ENCODE measurements at places on chromosomes 7 and 10.

GRCh38 chr10:116457488-116457887, 29.8 kb downstream of the PNLIPRP3 start:
- DNase-seq, result peak; percentile 18

GRCh38 chr10:119693262-119693957, 32.4 kb upstream of the INPP5F start:
- DNase-seq, result peak; percentile 36

GRCh38 chr7:7428806-7429205, 106.9 kb downstream of the COL28A1 start:
- no peak for DNase-seq

- DNase-seq, result peak; percentile 79
Observed at GRCh38 chr10:12130237-12130872, 878 bp downstream of the SEC61A2 start.

DNA sequence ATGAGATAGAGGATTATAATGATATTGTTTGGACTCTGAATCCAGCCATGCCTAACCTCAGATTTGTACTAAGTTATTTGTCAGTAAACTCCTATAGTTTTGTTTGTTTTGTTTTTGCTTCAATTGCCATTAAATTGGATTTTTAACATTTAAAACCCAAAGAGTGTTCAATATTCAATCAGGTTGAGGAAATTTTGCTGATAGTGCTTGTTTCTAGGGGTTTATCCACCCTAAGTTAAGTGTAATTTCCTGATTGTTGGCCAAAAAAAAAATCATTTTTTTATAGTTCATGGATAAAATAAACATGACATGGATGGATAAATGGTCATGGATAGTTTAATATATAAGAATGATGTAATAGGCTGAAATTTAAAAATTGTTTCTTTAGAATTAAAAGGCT, 11.4 kb upstream of the BET1 start:
- DNase-seq, result no peak

GRCh38 chr7:98317366-98318040, 36.0 kb downstream of the BRI3 start:
- no peak for DNase-seq

DNA sequence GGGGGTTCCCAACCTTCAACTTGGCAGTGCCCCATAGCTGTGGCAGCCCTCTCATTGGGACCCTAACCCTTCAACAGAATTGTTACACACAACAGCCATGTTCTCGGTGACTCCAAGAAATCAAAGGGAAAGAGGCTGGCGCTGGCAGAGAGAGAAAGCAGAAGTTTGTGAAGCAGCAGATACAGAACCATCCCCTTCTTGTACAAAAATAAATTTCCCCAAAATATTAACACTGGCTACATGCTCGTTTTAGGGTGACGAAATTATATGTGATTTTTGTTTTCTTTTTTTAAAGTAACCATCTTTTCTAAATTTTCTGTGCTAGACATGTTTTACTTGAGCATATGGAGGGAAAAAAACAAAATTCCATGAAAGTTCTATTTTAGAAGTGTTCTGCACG, 45.2 kb upstream of the SAMD8 start:
- no peak for DNase-seq

GRCh38 chr10:109317746-109318366, 605.5 kb downstream of the XPNPEP1 start:
- no peak for DNase-seq

- no peak for DNase-seq
Observed at GRCh38 chr10:5079306-5079830, 14.8 kb upstream of the AKR1C3 start.

GRCh38 chr10:21184216-21184615, 287.1 kb upstream of the NEBL start:
- DNase-seq, result no peak

- DNase-seq, result no peak
Observed at GRCh38 chr7:73369009-73369408, 41.0 kb downstream of the FKBP6 start.

GRCh38 chr10:64036321-64036930, 515.2 kb downstream of the REEP3 start:
- DNase-seq, result no peak

GRCh38 chr7:44079331-44080021, 2.9 kb downstream of the POLM start:
- no peak for DNase-seq

DNA sequence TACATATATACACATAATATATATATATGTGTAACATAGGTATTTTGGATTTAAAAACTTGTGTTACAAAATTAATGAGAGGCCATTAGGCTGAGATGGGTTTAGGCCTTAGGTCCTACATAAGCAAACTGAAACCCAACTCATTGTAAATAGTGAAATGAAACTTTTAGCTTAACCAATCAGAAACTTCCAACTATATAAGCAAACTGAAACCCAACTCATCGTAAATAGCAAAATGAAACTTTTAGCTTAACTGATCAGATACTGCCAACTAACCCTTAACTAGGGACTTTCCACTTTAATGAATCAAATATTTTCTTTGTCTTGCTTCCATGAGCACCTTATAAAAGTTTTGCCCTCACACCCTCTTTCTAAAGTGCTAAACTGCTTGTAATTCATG, 17.3 kb upstream of the SAMD9L start:
- DNase-seq, result no peak

- DNase-seq, result peak; percentile 54
Observed at GRCh38 chr7:36047091-36047658, 105.9 kb upstream of the EEPD1 start.

DNA sequence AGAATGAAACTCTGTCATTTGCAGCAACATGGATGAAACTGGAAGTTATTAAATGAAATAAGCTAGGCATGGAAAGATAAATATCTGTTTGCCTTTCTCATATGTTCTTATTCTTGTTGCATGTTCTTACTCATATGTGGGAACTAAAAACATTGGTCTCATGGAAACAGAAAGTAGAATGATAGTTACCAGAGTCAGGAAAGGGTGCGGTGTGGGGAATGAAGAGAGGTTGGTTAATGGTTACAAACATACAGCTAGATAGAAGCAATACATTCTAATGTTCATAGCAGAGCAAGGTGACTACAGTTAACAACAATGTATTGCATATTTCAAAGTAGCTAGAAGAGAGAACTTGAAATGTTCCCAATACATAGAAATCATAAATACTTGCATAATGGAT, 105.1 kb downstream of the FAM107B start:
- DNase-seq, result no peak
